Urinary bladder (tissue), 4 donors: ENCODE measurements at places on chromosomes 5 and 9. TPM values are rescaled to one million over a fixed set of nuclear protein-coding genes. Genes with fewer than 3 reads are reported as not detected.

Gene AHRR
- total RNA-seq = 6.7 TPM

Gene AQP7
- 1.9 TPM for total RNA-seq

Gene SH3GL2
- 4.5 TPM for total RNA-seq

Gene RELL2
- total RNA-seq = 0.53 TPM

Gene CMBL
- total RNA-seq = 17.2 TPM

Gene ARID3C
- not detected for total RNA-seq

Gene EHMT1
- 48.6 TPM for total RNA-seq

Gene IL3
- not detected for total RNA-seq

Gene PCDHB8
- 1.6 TPM for total RNA-seq

Gene IL13
- total RNA-seq = not detected

Gene FOXD4L6
- not detected for total RNA-seq

Gene PCDHB10
- total RNA-seq = 5.0 TPM

Gene RANBP3L
- total RNA-seq = 5.7 TPM

Gene EGFL7
- total RNA-seq = 43.6 TPM

Gene THBS4
- 3.9 TPM for total RNA-seq

Gene CTNND2
- total RNA-seq = 1.4 TPM

Gene FOXD4
- not detected for total RNA-seq

Gene ARL14EPL
- not detected for total RNA-seq

Gene GPR150
- not detected for total RNA-seq

Gene MELK
- 18.9 TPM for total RNA-seq

Gene ADRB2
- 3.0 TPM for total RNA-seq

Gene HTR4
- 0.26 TPM for total RNA-seq

Gene PIP5KL1
- total RNA-seq = 0.48 TPM

Gene PKN3
- total RNA-seq = 2.4 TPM

Gene MRPL41
- 16.7 TPM for total RNA-seq

Gene DMRT3
- total RNA-seq = not detected

Gene ADGRD2
- not detected for total RNA-seq

Gene KCTD16
- total RNA-seq = 1.6 TPM

Gene TRIM41
- total RNA-seq = 8.8 TPM

Gene SGTB
- total RNA-seq = 11.5 TPM

Gene TMC1
- 1.9 TPM for total RNA-seq

Gene GFRA3
- 2.4 TPM for total RNA-seq

Gene RXFP3
- not detected for total RNA-seq

Gene TAF1L
- total RNA-seq = not detected

Gene PROB1
- 1.4 TPM for total RNA-seq

Gene PCDHA9
- 0.90 TPM for total RNA-seq

Gene CCDC152
- total RNA-seq = 3.3 TPM

Gene SHISAL2B
- total RNA-seq = not detected

Gene PCDHB4
- 3.8 TPM for total RNA-seq

Gene PCDHGC5
- total RNA-seq = 3.7 TPM

Gene CDO1
- total RNA-seq = 21.1 TPM

Gene APBA1
- total RNA-seq = 12.4 TPM

Gene VDAC1
- 136 TPM for total RNA-seq

Gene SKP2
- 42.9 TPM for total RNA-seq

Gene POU5F2
- 10.5 TPM for total RNA-seq

Gene SLF1
- 27.3 TPM for total RNA-seq
